Heart right ventricle (tissue), 16 donors: ENCODE measurements at places on chromosomes 3 and 15. TPM values are rescaled to one million over a fixed set of nuclear protein-coding genes. Genes with fewer than 3 reads are reported as not detected.

DNA sequence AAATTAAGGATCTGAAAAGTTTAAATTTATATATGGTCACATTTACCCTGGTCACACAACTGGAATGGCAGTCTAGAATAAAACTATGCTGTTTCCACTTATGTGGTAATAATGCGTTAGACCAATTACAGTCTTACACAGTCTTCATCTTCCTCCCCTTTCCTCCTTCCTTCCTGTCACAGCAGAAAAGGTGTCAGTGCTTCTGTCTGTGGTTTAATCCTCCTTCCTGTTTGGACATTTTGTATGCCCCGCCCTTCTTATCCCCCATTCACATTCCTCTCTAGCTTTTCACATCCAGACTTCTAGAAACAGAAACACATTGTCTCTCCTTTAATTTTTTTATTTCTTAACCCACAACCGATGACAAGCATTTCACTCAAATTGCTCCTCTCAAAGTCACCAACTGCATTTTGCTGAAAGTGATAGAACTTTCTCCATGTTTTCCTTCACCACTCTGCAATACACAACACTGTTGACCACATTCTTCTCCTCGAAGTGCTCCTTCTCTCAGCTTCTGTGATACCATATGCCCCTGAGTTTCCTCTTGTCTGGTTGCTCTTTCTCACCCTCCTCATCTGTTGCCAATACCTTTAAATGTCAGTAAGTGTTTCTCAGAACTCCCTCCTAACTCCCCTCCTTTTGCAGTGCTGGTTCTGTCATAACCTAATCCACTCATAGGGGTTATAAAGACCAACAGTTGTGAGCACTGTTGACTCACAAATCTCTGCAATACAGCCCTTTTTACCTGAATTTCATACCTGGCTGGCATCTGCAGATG is 271.6 kb downstream of the UBE2E2 start:
- H3K36me3 ChIP-seq, result no peaks in the 10 kb centered on the region
- no peaks in the 10 kb centered on the region for H3K27me3 ChIP-seq
- H3K4me3 ChIP-seq, result no peak overlapping the region

Gene PAQR5
- total RNA-seq, result 0.70 TPM

Gene ZPLD1
- not detected for total RNA-seq

DNA sequence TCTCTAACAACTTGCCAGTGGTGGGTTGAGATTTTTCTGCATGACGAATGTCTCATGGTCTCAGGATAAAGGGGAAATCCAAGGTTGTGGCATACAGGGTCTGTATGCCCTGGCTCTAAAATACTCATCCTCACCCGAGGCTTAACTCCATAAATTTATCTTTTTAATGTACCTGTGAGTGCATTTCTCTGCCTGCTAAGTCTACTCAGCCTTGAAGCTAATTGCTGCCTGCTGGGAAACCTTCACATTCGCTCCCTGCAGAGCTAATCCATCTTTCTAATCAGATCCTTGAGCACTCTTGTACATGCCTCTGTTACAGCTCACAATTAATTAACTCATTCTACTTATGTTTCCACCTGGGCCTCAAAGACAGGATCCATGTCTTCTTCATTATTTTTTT is 93.8 kb downstream of the CMSS1 start:
- H3K4me1 ChIP-seq, result no peaks in the 10 kb centered on the region
- no peak overlapping the region for H3K27ac ChIP-seq
- H3K4me3 ChIP-seq, result no peak overlapping the region
- no peaks in the 10 kb centered on the region for H3K36me3 ChIP-seq

GRCh38 chr3:157982359-157982758 is 123.9 kb downstream of the SHOX2 start:
- no peaks in the 10 kb centered on the region for H3K27me3 ChIP-seq
- H3K36me3 ChIP-seq, result no peaks in the 10 kb centered on the region
- DNase-seq, result no peak
- no peaks in the 10 kb centered on the region for H3K4me1 ChIP-seq
- H3K4me3 ChIP-seq, result no peak overlapping the region

GRCh38 chr3:58424613-58425012 is 9.0 kb downstream of the PDHB start:
- H3K4me3 ChIP-seq, result no peak overlapping the region
- H3K27me3 ChIP-seq, result no peaks in the 10 kb centered on the region
- peaks cover 7% of the 10 kb centered on the region for H3K36me3 ChIP-seq
- DNase-seq, result no peak

DNA sequence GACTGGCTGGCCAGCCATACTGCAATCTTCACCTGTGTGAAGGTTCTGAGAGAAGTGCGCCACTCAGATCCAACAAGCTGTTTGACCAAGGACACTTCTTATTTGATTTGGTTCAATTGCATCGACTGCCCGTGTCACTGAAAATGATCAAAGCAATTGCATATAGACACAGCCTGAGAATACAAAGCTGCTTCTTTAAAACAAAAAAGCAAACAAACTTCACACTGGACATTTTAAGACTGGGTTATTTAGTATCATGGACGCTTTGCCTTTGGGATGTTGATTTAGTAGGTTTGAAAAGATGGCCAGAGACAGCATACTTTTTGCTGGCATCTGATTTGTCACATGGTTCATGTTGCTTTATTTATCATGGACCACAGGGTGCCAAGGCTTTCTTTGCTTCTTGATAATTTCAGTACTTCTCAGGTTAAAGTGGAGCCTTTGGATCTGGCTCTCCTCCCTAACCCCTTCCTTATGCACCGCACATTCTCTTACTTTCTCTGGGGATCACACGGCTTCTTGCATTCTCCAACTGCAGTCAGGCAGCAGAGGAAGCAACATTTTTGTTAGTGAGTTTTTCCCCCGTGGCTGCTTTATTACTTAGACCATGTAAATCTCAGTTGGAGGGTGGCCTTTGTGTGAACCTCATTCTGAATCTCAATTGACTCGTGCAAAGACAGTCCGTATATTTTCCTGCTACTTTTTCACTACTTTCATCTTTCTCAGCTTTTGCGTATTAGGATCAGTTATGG is 151.0 kb downstream of the CD47 start:
- H3K27ac ChIP-seq, result no peak overlapping the region
- no peaks in the 10 kb centered on the region for H3K36me3 ChIP-seq
- no peaks in the 10 kb centered on the region for H3K4me1 ChIP-seq
- DNase-seq, result no peak

Gene ACVR2B
- total RNA-seq, result 6.0 TPM

DNA sequence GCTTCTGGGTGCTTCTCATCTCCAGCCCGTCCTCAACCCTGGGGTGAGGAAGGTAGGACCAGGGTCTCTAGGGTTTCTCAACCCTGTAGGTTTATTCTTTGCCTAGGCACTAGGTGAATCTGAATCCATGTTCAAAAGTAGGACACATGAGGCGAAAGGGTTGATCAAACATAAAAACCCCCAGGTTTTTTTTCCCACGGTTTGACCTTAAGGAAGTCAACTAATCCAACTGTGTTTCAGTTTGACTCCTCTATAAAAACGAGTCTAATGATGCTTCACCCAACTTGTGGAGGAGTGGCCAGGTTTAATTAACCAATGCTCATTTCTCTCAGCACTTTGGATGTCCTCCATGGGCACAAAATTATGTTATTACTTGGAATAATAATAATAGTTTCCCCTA is 335.9 kb upstream of the ICE2 start:
- no peaks in the 10 kb centered on the region for H3K4me1 ChIP-seq
- no peak overlapping the region for H3K4me3 ChIP-seq
- no peaks in the 10 kb centered on the region for H3K36me3 ChIP-seq
- no peaks in the 10 kb centered on the region for H3K27me3 ChIP-seq
- no peak overlapping the region for H3K27ac ChIP-seq

Gene GALK2
- 28.6 TPM for total RNA-seq

- no peak overlapping the region for H3K27ac ChIP-seq
- no peak overlapping the region for H3K4me3 ChIP-seq
- no peaks in the 10 kb centered on the region for H3K36me3 ChIP-seq
- no peaks in the 10 kb centered on the region for H3K4me1 ChIP-seq
- no peaks in the 10 kb centered on the region for H3K27me3 ChIP-seq
These were observed 24.0 kb upstream of the HGD start for GRCh38 chr3:120705884-120706582.

Gene ARPIN
- total RNA-seq, result 10.0 TPM

Gene GOLGA6A
- not detected for total RNA-seq

DNA sequence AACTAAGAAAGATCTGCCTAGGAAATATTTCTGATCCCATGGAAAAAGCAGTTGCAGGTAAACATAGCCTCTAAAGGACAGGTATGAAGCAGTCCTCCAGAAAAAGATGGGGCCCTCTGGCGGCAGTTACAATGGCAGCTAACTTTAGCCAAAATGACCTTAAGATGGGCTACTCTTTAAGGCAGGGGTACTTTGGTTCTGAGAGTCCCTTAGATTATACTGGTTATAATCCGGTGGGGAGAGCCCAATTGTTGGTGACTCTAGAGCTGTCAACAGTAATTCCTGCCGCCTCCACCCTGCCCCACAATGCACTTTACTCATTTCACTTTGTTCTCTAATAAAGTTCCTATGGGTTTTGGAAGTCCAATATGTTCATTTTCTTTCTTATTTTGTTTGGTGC is 412.8 kb upstream of the WNT5A start:
- no peaks in the 10 kb centered on the region for H3K36me3 ChIP-seq
- H3K27me3 ChIP-seq, result no peaks in the 10 kb centered on the region
- no peak overlapping the region for H3K27ac ChIP-seq

DNA sequence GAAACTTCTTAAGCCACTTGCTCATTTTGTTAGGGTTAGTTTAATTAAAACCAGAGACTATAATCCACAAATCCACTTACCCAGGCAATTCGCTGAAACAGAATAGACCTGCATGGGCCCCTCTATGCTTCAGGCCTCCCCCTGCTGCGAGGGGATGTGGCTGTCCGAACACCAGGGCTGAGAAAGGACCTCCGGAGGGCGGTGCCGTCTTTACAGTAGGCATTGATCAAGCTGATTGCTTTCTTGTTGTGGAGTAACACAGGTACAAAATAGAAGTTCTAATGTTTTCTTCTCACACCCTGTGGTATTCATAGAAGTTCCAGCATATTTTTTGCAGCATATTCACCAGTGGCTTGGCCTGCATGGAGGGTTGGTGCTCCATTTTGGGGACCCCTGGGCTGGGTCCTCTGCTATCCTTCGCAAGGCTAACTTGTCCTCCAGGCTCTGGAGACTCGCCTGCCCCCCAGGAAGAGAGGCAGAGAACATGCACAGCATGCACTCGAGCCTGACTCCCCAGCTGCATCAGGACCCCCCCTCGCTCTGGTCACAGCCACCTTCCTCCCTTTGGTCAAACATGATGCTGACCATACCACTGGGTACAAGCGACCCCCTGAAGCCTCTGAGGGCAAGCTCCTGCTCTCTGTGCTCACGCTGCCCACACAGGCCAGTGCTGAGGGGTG is 55.3 kb downstream of the TPRA1 start:
- no peak overlapping the region for H3K4me3 ChIP-seq
- peaks cover 5% of the 10 kb centered on the region for H3K27me3 ChIP-seq
- no peaks in the 10 kb centered on the region for H3K36me3 ChIP-seq
- no peak overlapping the region for H3K27ac ChIP-seq

- no peak for DNase-seq
- no peak overlapping the region for H3K27ac ChIP-seq
- no peaks in the 10 kb centered on the region for H3K27me3 ChIP-seq
- H3K4me3 ChIP-seq, result no peak overlapping the region
- no peaks in the 10 kb centered on the region for H3K4me1 ChIP-seq
These were observed 50.0 kb downstream of the PLS1 start for GRCh38 chr3:142646020-142646785.

DNA sequence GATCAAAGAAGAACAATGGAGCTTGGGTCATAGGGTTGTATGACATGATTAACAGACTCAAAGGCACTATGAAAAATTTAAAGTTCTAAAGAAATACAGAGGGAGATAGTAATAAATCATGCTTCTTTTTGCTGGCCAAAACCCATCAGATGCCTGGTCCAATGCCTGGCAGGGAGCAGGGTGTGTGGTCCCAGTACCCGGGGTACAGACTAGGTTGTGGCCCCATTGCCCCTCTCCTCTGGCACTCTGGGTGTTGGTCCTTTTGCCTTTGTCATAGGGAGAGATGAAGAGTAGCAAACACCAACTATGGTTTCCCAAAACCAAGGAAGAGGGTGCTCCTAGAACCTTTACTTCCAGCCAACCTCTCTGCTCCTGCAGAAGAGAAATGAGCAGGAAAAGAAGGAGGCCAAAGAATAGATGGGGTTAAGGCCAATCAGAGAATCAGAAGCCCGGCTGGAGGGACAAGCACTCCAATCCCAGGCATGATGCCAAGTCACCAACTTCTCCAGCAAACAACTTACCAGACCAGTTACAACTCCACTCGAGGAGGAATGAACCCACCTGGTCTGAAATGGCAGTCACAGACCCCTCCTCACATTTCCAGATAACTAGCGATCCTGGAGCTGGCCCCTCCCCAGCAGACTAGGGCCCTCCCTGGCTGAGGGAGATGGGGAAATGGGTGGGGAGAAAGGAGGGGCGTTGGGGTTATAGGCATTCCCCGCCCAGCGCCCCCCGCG is 1.8 kb downstream of the IGDCC3 start:
- no peaks in the 10 kb centered on the region for H3K36me3 ChIP-seq
- DNase-seq, result no peak
- peaks cover 63% of the 10 kb centered on the region for H3K27me3 ChIP-seq
- peaks cover 11% of the 10 kb centered on the region for H3K4me1 ChIP-seq
- H3K4me3 ChIP-seq, result no peak overlapping the region

Gene GOLGA8Q
- 2.1 TPM for total RNA-seq

GRCh38 chr3:59540696-59541095 is 490.9 kb upstream of the CFAP20DC start:
- no peaks in the 10 kb centered on the region for H3K27me3 ChIP-seq
- H3K4me3 ChIP-seq, result no peak overlapping the region
- DNase-seq, result no peak
- no peak overlapping the region for H3K27ac ChIP-seq

GRCh38 chr3:64884536-64884935 is 196.7 kb upstream of the ADAMTS9 start:
- DNase-seq, result no peak
- H3K4me1 ChIP-seq, result peaks cover 16% of the 10 kb centered on the region
- H3K4me3 ChIP-seq, result no peak overlapping the region
